ENCODE measurements at places on chromosomes 16 and 17.

DNA sequence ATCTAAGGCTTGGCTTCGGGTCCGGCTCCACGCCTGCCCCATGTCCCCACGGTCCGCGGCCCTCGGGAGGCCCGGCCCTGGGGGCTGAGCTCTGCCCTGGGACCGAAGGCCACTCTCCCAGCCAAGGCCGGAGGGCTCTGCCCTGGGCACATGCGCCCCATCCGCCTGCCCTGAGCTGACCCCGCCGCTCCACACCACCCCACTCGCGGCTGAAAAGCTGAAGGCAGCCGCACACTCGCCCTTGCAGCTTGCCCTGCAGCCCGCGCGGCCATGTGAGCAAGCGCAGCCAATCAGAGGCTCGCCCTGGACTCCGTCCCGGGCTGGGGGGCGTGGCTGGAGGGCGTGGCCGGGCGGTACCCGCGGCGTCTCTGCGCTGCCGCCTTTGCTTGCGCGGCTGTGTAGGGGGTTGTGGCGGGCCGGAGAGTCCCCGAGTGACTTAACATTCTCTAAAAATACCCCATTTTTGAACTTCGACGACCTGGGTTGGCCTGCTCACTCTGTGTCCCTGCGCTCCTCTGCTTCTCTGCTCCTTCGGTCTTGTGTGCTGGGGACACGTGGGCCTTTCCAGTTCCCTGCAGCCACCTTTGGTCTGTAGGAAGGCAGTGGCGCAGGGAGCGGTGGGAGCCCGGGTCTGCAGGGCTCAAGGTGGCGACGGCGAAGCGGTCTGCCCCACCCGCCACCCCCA, 8.8 kb upstream of the MAP2K3 start:
- peak; percentile 68 for DNase-seq

DNA sequence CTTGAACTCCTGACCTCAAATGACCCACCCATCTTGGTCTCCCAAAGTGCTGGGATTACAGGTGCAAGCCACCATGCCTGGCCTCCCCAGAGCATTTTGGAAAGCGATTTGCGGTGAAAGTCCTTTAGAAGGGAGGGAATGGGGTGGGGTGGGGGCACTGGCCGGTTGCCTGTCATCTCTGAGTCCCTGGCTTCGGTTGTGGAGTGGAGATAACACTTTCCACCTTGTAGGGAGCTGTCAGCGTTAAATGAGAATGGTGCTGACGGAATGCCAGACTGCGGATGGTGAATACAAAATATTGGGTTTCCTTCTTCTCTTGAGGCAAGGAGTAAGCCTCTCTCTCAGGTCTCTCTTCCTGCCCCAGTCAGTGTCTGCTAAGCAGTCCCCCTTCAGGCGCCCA, 5.2 kb upstream of the WNT3 start:
- DNase-seq: no peak

DNA sequence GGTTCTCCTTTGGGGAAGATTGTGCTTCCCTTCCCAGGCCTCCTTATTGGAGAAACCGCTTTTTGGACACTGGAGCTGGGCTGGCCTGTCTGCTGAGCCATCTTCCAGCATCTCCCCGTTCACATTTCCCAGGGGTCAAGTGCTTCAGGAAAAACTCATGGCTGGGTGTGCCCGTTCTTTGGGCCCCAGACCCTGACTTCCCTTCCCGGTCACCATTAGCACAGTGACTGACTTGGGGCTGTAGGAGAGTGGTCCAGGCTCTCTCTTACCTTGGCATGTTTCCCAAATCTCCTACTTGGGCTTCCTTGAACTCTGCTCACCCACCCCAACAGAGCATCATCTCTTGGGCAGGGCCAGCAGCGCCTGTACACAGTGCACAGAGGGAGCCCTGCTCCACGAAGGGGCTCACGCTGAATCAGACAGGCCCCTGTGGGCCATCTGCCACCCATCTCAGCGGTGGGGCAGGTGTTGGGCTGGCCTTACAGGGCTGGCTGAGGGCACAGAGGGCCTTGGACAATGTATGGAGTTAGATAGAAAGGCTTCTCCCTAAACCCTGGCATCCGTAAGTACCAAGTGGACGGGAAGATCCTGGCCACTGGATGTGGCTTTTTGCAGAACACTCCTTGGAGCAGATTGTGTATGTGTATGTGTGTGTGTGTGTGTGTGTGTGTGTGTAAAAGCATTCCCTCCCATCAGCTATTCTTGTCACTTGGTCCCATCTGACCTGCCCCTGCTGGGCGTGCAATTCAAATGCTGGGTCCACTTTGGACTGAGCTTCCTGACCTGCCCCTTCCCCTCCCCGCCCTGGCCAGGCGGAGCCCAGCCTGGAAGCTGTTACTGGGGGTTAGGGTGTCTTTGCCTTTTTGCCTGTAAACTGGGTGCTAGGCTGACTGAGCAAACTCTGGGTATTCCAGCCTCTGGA, 24.9 kb upstream of the CDC42EP4 start:
- DNase-seq: no peak

DNA sequence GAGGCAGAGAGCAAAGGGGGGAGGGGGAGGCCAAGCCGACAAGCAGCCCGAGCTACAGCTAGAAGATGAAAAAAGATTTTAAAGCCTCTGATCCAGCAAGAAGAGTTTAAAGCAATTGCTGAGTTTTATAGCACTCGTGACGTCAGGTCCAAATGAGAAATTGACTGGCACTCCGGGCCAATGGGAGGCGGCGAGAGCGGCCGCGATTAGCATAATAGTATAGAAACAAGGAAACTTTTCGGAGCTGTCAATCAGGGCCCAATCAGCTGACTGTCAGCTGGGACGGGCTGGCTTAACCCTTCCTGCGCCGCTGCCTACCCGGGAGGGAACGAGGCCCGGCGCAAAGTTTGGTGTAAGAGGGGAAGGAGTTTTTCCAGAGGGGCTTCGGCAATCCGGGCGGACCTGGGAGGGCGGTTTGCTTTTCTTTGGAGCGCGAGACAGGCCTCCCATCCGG, at the start of gene MAF:
MAF (minus strand) TSS at position 100 of the 454 bp plus-strand sequence. CDS start 835 bp downstream, outside the sequence.
- peak; percentile 79 for DNase-seq

DNA sequence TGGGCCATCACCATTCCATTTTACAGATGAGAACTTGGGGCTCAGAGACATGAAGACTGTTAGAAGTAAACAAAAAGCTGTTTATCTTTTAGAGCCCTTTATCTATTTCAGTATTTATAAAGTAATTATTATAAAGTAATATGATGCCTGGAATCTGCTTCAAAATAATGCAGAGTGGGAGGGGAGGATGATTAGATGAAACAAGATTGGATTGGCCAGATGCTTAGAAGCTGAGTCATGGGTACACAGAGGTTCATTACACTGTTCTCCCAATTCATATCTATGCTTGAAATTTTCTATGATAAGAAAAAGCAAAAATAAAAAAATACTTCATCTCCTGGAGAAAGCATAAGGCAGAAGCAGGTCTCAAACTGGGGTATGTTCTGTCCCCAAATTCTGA, 29.4 kb downstream of the TOM1L2 start:
- DNase-seq: no peak

DNA sequence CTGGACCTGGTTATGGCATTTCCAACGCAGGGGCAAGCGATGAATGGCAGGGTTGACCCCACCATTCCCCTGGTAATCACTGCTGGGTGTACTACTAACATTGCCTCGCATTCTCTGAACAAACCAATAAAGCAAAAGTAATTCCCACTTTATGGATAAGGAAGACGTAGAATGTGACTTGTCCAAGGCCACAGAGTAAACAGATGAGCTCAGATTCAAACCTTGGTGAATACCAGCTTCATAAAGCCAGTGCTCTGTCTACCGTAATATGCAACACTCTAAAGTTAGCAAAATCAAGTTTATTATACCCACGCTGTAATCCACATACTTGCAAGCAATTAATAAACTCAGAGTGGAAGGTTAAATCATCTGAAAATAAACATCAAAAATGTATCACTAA, 59.6 kb downstream of the ANKFY1 start:
- DNase-seq: no peak

Data from NCI-H748 treated with DMSO at 0.1 percent for 48 hours (cell line).